Dermis microvascular lymphatic vessel endothelial cell (primary cell): ENCODE measurements at places on chromosomes 7 and 10. TPM values are rescaled to one million over a fixed set of nuclear protein-coding genes. Genes with fewer than 3 reads are reported as not detected.

Gene LFNG
- total RNA-seq, result 19.5 and 19.7 TPM in 2 replicates

Gene LIPK
- total RNA-seq, result not detected in 2 replicates

GRCh38 chr7:137943132-137943551 is 58.7 kb downstream of the CREB3L2 start:
- no peak for DNase-seq

DNA sequence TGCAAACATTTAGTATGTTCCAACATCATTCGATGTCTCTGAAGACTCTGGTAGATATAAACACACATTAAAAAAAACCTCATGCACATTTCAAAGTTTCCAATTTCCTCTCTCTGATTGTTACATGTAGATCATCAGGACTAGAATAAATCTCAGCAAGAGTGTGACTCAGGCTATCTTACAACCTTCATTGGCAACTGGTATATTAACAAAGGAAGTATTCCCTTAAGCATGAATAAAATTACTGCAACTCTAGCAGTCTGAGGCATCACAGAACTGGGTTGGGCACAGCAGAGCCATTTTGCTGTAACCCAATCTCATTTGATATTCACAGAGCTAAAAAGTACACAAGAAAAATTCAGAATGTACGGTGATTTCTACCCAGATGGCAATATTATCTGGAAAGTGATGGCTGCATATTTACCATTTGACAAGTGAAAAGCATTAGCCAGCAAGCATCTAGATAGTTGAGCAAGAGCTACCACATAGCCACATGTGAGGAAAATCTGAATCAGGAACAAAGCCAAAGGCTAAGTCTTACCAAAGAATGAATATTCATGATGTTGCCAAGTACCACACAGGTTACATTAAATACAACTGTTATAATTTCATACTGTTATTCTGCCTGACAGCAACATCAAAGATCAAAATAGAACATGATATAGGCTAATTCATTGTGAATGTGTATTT is 232.2 kb downstream of the CRPPA start:
- DNase-seq, result no peak

GRCh38 chr10:71622616-71623015 is 97.0 kb downstream of the C10orf105 start:
- no peak for DNase-seq

DNA sequence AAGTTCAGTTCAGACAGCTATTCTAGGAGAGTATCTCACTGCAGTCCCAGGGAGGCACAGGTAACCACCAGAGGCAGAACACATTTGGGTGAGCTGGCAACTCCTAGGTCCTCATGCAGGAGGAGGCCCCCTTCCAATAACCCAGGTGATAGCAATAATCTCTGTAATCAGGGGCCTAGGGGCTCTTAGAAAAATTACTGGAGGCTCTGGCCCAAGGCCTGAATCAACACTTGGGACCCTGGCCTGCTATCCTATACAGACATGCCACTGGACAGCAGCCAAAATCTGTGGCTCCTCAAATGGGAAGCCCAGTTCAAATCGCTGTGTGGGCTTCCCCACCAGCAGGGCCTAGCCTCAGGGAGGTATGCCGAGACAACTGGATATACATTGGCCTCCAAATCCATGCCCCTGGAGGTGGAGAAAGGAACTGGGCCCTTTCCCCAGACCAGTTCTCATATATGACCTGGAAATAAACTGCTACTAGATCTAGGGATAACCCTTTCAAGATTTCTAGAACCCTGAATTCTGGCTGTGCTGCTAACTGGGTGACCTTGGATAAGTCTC is 1.6 kb downstream of the AVPI1 start:
- no peak for DNase-seq
